ENCODE measurements at places on chromosomes 7 and 10. TPM values are rescaled to one million over a fixed set of nuclear protein-coding genes. Genes with fewer than 3 reads are reported as not detected.

SPDYE5 gene
- total RNA-seq = not detected

CPVL gene
- total RNA-seq = 0.37 TPM

PRPS1L1 gene
- total RNA-seq = not detected

TMEM270 gene
- total RNA-seq = 0.13 TPM

ASIC3 gene
- 6.0 TPM for total RNA-seq

PTF1A gene
- not detected for total RNA-seq

INA gene
- total RNA-seq = 20.0 TPM

MGAM2 gene
- total RNA-seq = 0.01 TPM

AUTS2 gene
- 3.0 TPM for total RNA-seq

METTL27 gene
- 8.2 TPM for total RNA-seq

EMX2 gene
- total RNA-seq = not detected

MTPN gene
- total RNA-seq = 112 TPM

MET gene
- 102 TPM for total RNA-seq

AEBP1 gene
- total RNA-seq = 0.06 TPM

ITIH5 gene
- total RNA-seq = 0.20 TPM

GRID1 gene
- total RNA-seq = 0.22 TPM

NODAL gene
- total RNA-seq = not detected

WIPF3 gene
- 0.55 TPM for total RNA-seq

TAF6 gene
- 74.5 TPM for total RNA-seq

PDE6C gene
- total RNA-seq = not detected

COX19 gene
- 6.0 TPM for total RNA-seq

NPTX2 gene
- total RNA-seq = 0.12 TPM

IFIT2 gene
- total RNA-seq = 2.7 TPM

JAZF1 gene
- 6.3 TPM for total RNA-seq

HPSE2 gene
- total RNA-seq = not detected

OR2A7 gene
- not detected for total RNA-seq

TUBAL3 gene
- total RNA-seq = 0.21 TPM

TAS2R41 gene
- not detected for total RNA-seq

MYPN gene
- total RNA-seq = 2.8 TPM

LRGUK gene
- 0.39 TPM for total RNA-seq

GIGYF1 gene
- total RNA-seq = 16.3 TPM

CPA2 gene
- 0.30 TPM for total RNA-seq

MORN4 gene
- 6.5 TPM for total RNA-seq

SLC39A12 gene
- not detected for total RNA-seq

OR13A1 gene
- total RNA-seq = 0.05 TPM

CLRN3 gene
- total RNA-seq = not detected

EIF5AL1 gene
- 2.3 TPM for total RNA-seq

PIK3CG gene
- not detected for total RNA-seq

ZNF138 gene
- 3.1 TPM for total RNA-seq

GPER1 gene
- total RNA-seq = 1.2 TPM

CTAGE8 gene
- total RNA-seq = not detected

HIBADH gene
- total RNA-seq = 47.1 TPM

CAMK2B gene
- total RNA-seq = 0.12 TPM

C10orf67 gene
- not detected for total RNA-seq

MLXIPL gene
- 1.2 TPM for total RNA-seq

FAM221A gene
- 0.55 TPM for total RNA-seq

AKR1B15 gene
- 33.7 TPM for total RNA-seq

ELN gene
- total RNA-seq = 0.09 TPM

CASP2 gene
- 20.2 TPM for total RNA-seq

EPO gene
- total RNA-seq = not detected

ING3 gene
- 4.9 TPM for total RNA-seq

LEP gene
- total RNA-seq = not detected
